ENCODE measurements at places on chromosomes 4 and X. TPM values are rescaled to one million over a fixed set of nuclear protein-coding genes. Genes with fewer than 3 reads are reported as not detected.

The SLITRK2 gene
- polyA plus RNA-seq = not detected

The FDCSP gene
- polyA plus RNA-seq = 46.5 TPM

DNA sequence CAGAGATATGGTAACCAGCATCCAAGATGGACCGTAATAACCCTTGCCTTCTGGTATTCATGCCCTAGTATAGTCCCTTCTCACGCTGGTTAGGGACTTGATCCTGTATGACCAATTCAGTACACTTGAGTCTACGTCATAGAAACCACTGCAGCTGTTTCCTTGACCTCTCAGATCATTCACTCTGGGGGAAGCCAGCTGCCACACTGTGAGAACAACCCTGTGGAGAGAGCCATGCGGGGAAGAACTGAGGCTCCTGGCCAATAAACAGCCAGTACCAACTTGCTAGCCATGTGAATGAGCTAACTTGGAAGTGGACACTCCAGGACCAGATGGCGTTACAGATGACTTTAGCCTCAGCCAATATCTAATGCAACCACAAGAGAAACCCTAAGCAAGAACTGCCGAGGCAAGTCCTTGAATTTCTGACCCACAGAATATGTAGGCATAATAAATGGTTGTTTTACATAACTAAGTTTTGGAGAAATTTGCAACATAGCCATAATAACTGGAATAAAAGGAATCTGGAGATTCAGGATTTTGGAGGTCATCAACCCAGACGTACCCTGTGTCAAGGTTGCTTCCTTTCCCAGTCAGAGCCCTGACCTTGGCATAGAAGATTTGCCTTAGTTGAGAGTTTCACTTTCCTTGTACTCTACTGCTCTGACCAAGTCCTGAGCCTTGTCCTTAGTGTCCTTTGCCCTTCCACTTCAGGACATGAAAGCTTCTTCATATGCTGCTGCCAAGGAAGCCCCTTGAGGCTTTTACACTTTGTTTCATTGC lies 87.3 kb upstream of the ZNF81 start:
- H3K4me3 ChIP-seq = no peak overlapping the region
- H3K4me1 ChIP-seq = no peaks in the 10 kb centered on the region
- H3K36me3 ChIP-seq = no peaks in the 10 kb centered on the region
- DNase-seq = no peak
- no peak overlapping the region for H3K27ac ChIP-seq

- no peak for DNase-seq
- H3K27me3 ChIP-seq = peaks cover 25% of the 10 kb centered on the region
- no peak overlapping the region for H3K27ac ChIP-seq
- no peaks in the 10 kb centered on the region for H3K36me3 ChIP-seq
- no peak overlapping the region for H3K4me3 ChIP-seq
- peaks cover 18% of the 10 kb centered on the region for H3K4me1 ChIP-seq
Observed at GRCh38 chr4:175999944-176000343, 65.7 kb upstream of the WDR17 start.

- no peaks in the 10 kb centered on the region for H3K36me3 ChIP-seq
- no peaks in the 10 kb centered on the region for H3K4me1 ChIP-seq
- no peaks in the 10 kb centered on the region for H3K27me3 ChIP-seq
- no peak for DNase-seq
Observed at GRCh38 chrX:123580792-123581191, 152.1 kb downstream of the THOC2 start.

- H3K4me1 ChIP-seq = no peaks in the 10 kb centered on the region
- no peaks in the 10 kb centered on the region for H3K27me3 ChIP-seq
- no peak for DNase-seq
Observed at GRCh38 chr4:57403591-57403990, 293.4 kb upstream of the IGFBP7 start.

The GALNTL6 gene
- 0.15 TPM for polyA plus RNA-seq

DNA sequence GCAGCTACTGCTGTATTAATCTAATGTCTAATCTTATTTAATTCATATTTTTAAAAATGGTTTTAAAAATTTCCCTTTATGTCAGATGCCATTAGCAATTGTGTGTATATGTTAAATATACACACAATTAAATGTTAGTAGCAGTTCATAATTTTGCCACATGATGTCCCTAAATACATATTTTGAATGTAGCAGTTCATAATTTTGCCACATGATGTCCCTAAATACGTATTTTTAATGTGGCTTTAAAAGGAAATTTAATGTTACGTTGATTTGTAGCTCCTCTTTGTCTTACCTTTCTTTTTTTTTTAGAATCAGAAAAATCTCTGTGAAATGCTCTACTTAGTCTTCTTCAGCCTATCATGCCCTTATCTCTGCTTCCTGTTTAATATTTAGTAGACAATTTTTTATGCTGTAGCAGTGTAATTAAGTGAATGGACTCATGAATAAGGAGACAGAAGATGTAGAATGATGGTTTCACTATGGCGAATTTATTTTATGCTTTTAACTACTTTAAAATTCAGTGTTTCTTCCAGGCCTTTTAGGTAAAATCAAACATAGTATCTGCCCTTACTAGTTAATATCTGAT lies 26.1 kb downstream of the RBM46 start:
- DNase-seq = no peak
- no peak overlapping the region for H3K27ac ChIP-seq
- no peaks in the 10 kb centered on the region for H3K4me1 ChIP-seq
- H3K27me3 ChIP-seq = no peaks in the 10 kb centered on the region
- H3K36me3 ChIP-seq = no peaks in the 10 kb centered on the region
- no peak overlapping the region for H3K4me3 ChIP-seq

The FRAS1 gene
- polyA plus RNA-seq = 0.12 TPM

GRCh38 chr4:123430031-123430430 lies 33.4 kb downstream of the SPRY1 start:
- H3K4me1 ChIP-seq = no peaks in the 10 kb centered on the region
- H3K36me3 ChIP-seq = no peaks in the 10 kb centered on the region
- DNase-seq = no peak
- H3K27me3 ChIP-seq = no peaks in the 10 kb centered on the region
- H3K4me3 ChIP-seq = no peak overlapping the region

DNA sequence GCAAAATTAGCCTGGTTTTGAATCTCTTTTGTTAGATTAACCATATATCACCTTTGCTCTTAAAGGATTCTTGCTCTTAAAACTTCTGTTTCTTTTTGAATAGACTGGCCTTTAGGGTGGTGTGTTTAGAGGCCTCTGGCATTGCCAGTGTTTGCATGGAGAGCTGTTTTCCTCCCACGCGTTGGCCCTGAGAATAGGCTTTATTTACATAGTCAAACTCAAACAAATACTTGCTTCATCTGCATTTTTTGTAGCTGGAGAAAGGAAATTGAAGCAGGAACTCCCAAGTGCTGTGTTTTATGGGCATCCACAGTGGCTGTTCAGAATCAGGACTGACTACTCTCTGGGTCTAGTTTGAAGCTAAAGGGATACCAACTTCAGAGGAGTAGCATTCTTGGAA lies 2.7 kb downstream of the SHROOM2 start:
- no peak overlapping the region for H3K4me3 ChIP-seq
- DNase-seq = peak; percentile 50
- H3K27ac ChIP-seq = no peak overlapping the region
- H3K4me1 ChIP-seq = peaks cover 10% of the 10 kb centered on the region

GRCh38 chr4:15958562-15958961 lies 4.4 kb downstream of the FGFBP2 start:
- H3K4me3 ChIP-seq = no peak overlapping the region
- H3K27me3 ChIP-seq = no peaks in the 10 kb centered on the region
- peaks cover 11% of the 10 kb centered on the region for H3K4me1 ChIP-seq
- no peak for DNase-seq

DNA sequence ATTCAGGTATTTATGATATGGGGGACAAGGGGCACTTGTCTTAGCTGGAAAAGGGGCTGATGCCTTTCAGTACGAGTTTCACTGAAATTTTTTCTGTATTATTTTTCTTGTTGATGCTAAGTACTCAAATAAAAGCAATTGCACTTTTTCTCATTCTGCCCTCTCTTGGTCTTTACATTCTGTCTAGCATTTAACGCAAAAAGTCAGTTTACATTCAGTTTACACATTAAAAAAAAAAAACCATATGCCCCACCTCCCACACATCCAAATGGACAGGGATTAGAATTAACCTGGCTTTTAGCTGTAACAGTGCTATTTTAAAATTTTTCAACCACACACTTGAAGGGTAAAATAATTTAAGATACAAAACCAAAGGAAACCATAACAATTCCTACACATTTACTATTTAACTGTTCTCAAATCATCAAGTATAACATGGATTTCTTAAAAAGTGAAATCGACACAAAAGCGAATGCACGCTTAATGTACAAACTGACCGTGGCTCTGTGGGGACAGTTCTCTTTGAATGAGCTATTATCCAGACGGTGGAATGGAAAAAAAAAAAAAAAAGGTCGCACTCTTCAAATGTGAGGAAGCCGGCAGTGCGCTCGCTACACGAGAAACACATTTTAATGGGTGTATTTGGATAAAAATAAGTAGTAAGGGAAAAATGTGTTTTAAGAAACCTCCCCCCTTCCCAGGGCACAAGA lies 1.4 kb downstream of the AMMECR1 start:
- H3K27ac ChIP-seq = no peak overlapping the region
- no peaks in the 10 kb centered on the region for H3K4me1 ChIP-seq
- DNase-seq = peak; percentile 15
